ENCODE measurements at places on chromosomes 6 and 20.

- no peak for DNase-seq
These were observed 235.0 kb downstream of the TTLL2 start for GRCh38 chr6:167559675-167560479.

DNA sequence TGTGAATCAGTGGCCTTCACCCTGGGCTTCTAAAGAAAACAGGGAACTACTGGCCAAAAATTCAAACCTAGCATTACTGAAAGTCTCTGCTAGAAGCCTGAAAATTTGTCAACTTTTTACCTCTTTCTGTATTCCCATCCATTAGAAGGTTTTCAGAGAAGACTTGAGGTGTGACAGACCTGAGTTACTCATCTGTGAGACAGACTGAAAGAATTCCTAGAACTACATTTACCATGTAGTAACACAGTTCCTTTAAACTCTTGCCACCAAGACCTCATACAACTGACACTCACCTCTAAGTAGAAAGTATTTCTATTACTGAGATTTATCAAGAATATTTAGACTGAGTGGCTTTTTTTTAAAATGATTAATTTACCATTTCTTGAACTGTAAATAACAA, 4.5 kb downstream of the DPM1 start:
- no peak for DNase-seq

GRCh38 chr20:2314759-2315439, 19.1 kb downstream of the TGM3 start:
- DNase-seq: no peak

DNA sequence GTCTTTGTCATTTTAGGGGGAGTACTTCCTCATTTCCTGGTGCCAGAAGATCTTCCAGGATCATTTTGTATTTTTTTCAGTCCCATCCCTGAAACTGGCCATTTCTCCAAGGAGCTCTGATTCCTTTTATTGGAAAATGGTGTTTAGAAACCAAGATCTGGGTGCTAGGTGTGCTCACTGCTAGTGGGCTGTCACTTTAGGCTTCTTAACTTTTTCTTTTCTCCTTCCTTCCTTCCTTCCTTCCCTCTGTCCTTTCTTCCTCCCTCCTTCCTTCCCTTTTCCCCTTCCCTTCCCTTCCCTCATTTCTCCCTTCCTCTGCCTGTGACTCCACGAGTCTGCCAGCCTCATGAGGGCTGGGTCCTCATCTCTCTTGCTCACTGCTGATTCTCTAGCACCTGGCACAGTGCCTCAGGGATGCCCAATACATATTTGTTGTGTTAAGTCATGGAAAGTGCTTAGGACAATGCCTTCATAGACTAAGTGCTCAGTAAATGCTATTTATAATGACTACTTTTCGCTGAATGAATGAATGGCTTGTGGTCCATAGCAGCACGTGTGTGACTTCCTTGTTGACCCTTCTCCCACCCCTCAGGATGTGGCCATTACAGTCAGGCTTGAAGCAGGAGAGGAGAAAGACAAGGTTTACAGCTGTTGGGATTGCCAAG, 36.9 kb downstream of the APCDD1L start:
- no peak for DNase-seq

- DNase-seq: no peak
These were observed 5.1 kb downstream of the KCNS1 start for GRCh38 chr20:45095805-45096238.

- DNase-seq: no peak
These were observed 229.8 kb downstream of the SOX4 start for GRCh38 chr6:21823371-21823770.

- DNase-seq: no peak
These were observed 16.7 kb downstream of the ACOT13 start for GRCh38 chr6:24683297-24684296.

DNA sequence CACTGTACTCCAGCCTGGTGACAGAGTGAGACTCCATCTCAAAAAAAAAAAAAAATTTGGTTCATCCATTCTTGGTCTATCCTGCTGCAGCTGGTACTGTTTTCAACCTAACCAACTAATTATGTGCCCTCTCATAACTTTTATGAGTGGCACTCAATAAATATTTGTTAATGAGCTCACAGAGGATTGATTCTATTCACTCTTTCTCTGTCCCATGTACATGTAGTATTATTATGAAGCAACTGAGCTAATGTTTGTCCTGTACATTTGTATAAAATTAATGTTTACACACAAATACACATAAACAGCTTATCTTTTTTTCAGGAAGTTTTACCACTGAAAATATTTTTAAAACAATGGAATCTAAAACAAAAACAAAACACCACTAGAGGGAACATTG, 10.1 kb downstream of the RIPOR2 start:
- DNase-seq: no peak

GRCh38 chr6:38057994-38058393, 238.5 kb downstream of the ZFAND3 start:
- DNase-seq: no peak

DNA sequence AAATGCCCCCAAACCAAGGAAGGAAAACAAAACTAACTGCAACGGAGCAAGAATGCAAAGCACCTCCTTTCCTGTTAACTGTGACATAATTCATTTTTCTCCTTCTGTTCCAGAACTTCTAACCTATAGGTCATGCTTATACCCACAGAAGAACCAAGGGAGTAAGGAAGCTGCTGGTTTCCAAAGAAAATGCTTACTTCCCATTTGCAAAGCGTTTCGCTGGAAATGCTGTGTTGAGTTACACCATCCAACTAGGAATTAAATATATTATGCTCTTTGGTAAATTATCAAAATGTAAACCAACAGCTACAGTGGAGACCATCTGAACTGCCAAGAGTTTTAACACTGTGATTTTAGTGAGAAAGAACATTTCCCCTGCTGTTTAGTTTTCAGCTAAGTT, 42.9 kb downstream of the ATXN1 start:
- DNase-seq: no peak

GRCh38 chr20:50380697-50381040, 129.5 kb upstream of the PTPN1 start:
- DNase-seq: no peak

DNA sequence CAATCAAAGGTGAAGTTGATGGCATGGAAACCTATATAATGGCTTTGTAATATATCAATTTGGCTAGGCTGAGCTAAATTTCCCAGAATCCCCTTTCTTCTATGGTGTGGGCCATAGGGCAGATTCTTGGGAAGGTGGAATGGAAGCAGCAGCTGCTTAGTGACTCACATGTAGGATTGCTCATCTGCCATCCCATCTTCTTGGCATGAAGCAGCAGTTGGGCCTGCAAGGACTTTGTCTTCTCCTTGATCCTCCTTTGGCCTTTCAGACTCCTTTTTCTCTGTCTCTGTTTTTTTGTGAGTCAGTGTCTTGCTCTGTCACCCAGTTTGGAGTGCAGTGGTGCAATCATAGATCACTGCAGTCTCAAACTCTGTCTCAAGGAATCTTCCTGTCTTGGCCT, 52.6 kb upstream of the CEP162 start:
- DNase-seq: no peak

DNA sequence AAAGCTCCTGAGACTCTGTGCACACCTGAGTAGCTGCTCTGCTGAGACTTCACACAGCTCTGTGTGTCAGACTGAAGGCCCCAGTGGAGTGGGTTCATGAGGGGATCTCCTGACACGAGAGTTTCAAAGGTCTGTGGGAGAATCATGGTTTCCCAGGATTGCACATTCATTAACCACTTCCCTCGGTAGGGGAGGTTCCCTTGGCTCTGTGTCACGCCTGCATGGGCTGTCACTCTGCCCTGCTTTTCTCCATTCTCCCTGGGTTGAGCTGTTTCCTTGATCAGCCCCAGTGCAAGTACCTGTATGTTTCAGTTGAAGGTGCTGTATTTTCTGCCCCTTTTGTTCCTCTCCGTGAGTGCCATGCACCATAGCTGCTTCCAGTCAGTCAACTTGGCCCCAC, 236.9 kb downstream of the EPM2A start:
- no peak for DNase-seq

DNA sequence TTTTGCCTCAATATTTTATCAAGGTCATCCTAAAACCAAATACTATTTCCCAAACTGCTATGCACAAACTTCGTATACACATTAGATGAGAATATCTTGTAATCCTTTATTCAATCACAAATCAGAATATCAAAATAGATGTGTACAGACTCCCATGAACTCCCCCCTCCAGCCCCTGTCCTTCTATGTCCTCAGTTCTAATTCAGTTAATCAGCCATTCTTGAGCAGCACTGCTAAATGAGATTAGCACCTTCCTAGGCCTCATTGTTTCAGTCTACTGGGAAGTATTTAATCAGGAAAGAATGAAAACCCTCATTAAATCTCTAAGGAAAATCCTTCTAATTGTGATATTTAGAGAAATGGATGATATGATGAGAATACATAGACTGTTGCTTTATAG, 36.6 kb downstream of the RCAN2 start:
- no peak for DNase-seq

DNA sequence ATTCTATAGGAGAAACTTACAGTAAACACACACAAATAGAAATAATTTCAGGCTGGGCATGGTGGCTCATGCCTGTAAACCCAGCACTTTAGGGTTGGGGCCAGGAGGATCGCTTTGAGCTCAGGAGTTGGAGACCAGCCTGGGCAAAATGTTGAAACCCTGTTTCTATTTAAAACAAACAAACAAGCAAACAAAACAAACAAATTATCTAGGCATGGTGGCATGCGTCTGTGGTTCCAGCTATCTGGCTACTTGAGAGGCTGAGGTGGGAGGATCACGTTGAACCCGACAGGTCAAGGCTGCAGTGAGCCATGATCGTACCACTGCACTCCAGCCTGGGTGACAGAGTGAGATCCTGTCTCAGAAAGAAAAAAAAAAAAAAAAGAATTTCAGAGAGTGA, 64.0 kb downstream of the NHLRC1 start:
- DNase-seq: no peak

DNA sequence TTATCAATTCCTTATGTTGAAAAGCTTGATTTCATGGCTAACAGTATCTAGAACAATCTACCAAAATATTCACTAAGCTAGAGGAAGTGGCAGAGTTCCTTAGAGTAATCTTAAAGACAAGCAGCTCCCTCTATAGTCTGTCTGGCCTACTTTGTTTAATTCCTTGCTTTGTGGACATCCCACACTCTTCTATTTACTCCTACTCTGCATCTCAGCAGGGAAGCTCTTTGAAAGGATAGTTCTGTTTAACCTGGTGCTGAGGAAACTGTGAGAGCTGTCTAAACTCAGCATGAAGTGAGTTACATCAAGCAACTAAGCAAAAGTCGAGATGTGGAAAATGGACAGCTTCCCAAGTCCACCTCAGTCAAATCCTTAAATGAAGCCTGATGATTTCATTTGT, 4.3 kb downstream of the REV3L start:
- no peak for DNase-seq

GRCh38 chr20:5085380-5085779, 34.4 kb downstream of the PCNA start:
- DNase-seq: no peak

DNA sequence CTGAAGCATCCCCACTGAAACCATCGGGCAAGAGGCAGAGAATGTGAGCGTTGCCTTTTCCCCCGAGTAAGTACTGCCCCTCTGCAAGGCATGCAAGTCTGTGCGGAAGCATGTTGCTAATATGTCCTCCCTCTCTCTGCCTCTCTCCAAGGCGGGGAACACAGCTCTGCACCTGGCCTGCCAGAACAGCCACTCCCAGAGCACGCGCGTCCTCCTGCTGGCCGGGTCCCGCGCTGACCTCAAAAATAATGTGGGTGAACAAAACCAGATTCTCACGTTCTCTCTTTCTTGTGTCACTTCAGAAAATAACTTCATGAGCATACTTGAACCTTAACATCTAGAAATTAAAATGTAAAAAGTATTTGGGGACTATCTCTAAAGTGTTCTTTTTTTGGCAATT, 26.4 kb downstream of the LYRM2 start:
- no peak for DNase-seq

- no peak for DNase-seq
These were observed 33.0 kb upstream of the GPR6 start for GRCh38 chr6:109945091-109945490.

DNA sequence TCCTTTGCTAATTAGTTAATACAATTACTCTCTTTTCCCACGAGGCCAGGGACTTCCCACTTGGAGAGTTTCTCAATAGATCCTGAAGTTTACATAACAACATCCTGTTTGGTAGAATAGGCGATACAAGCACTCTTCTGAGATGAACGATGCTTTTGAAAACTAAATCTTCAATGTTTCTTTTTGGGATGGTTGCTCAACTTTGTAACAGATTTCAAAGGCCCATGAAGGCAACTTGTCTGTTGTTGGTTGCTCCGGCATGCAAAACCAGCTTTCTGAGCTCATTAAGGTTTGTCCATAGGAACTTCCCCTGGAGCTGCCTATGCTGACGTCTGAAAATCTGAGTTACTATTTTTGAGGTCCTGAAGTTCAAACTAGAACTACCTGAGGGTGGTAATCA, 25.9 kb upstream of the ROS1 start:
- no peak for DNase-seq

DNA sequence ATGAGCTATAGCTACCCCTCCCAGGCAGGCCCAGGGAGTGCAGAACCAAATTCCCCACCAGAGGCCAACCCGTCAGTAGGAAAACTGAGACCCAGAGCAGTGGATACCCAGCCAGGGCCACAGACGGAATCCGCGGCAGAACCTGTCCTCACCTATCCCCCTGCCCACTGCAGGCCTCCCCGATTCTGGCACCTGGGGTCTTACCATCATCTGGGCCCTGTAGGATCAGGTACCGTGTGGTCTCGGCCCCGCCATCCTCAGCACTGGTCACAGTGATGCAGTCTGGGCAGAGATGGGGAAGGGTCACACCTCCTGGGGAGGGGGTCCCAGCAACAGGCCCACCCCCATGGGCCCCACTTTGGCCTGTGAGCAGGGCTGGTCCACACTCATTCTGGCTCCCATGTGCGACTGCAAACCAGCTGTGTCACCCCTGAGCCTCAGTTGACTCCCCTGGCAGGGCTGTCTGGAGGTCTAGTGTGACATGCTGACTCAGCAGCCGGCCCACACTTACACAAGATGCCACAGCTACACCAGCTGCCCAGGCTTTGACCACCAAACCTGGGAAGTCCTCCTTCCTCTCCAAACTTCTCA, 3.8 kb downstream of the ZNF335 start:
- no peak for DNase-seq

- DNase-seq: no peak
These were observed 48.8 kb upstream of the TAF8 start for GRCh38 chr6:42001506-42001905.

DNA sequence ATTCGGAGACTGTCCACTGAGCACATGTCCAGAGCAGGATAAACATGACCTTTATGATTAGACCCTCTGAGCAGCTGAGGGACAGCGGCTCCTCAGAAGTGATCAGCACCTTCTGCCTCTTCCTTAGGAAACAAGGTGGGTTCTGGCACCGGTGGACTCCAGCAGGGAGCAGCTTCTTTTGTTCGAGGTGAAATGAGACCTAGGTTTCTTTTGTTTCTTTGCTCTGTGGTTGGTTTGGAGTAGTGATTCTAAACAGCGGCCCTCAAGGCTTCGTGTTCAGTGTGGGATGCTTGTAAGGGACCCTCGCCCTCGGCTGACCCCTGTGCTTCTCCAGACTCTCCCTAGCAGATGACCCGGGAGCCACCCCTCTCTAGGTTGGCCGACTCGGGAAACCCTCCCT, 14.6 kb upstream of the FRMD1 start:
- DNase-seq: no peak

GRCh38 chr20:24950128-24950835, 1.2 kb downstream of the CST7 start:
- DNase-seq: no peak

Measured in cortex of kidney (tissue), 1 donor.